ENCODE measurements at places on chromosomes 3 and 15.

GRCh38 chr3:81872566-81872965 lies 111.1 kb upstream of the GBE1 start:
- no peak for DNase-seq

- no peak for DNase-seq
These were observed 46.8 kb downstream of the CMTM6 start for GRCh38 chr3:32455609-32456428.

- no peak for DNase-seq
These were observed 74.1 kb upstream of the RAP2B start for GRCh38 chr3:153087595-153088566.

GRCh38 chr3:121659586-121659985 lies 1.1 kb downstream of the HCLS1 start:
- no peak for DNase-seq

DNA sequence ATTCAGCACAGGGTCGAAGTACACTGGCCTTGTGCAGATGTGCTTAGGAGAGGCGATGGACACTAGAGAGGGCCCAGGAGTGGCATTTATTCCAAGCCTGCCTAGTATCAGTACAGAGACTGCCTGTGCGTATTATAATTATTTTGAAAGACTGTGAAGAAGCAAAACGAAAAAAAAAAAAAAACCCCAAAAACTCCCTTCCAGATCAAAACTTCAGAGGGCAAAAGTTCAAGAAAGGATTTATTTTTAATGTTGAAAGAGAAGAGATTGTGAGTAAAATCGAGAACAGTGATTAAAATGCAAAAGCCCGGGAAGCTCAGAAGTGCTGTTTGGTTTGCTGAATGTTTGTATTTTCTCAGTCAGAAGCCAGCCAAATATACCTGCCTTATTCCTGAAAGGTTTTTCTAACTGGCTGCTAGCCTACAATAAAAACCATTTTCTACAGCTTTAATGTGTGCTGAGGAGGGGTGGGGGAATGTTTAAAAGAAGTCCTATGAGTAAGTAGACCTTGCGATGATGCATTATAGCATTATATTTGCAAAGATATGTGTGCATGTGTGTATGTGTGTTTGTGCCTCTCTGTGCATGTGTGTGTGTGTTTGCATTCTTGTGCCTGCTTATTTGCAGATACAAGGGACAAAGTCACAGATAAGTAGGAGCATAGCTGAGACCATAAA lies 19.3 kb upstream of the LZTFL1 start:
- DNase-seq = no peak

- DNase-seq = no peak
These were observed 147.5 kb downstream of the LRTM1 start for GRCh38 chr3:54780336-54780735.

DNA sequence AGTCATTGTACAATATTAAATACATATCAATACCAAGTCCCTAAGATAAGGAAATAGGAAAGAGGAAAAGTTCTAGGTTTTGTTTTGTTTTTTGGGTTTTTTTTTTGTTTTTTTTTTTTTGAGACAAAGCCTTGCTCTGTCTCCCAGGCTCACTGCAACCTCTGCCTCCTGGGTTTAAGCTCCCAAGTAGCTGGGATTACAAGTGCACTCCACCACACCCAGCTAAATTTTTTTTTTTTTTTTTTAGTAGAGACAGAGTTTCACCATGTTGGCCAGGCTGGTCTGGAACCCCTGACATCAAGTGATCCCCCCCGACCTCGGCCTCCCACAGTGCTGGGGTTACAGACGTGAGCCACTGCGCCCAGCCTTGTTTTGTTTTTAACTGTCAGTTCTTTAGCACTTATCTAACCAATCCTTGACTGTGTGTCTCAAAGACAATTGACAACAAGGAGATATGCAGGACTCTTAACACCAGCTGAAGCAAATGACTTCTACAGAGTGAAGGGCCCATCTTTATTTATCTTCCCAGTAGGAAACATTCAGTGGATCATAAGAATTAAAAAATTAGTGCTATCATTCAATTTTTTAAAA lies 100.0 kb upstream of the RAP2B start:
- DNase-seq = no peak

GRCh38 chr3:186359078-186359477 lies 3.0 kb downstream of the DGKG start:
- DNase-seq = no peak

- no peak for DNase-seq
These were observed 1777.1 kb downstream of the OTOL1 start for GRCh38 chr3:163273694-163274093.

DNA sequence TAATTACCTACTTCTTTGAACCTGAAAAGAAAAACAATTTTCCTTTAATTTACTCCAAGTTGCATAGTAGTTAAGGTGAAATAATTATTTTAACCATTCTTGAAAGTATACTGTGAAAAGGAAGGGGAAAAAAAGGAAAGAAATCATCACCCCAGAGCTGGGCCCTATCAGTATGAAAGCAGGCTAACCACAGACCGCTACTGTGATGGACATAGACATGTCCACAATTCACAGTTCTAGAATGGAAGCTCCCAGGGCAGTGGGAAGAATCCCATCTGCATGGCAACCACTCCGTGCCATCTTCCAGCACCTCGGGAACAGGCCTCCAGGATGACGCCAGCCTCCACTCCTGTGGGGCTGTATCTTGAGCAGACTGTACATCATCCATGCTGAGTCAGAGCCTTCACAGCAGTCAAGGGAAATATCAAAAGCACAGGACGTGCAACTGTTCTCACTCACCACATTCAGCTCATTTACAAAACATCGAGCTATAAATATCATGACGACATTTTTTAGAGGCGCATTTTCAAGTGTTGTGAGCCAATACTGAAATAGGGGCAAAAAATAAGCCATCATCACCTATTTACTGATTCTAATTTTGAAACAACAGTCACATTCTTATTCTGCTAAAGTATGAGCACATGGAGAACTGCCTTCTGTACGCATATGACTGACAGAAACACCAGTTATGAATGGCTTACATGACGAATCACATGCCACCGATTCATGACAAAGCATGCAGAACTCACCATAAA lies 119.7 kb downstream of the SNRK start:
- DNase-seq = no peak

GRCh38 chr3:13540297-13540995 lies 8.5 kb upstream of the FBLN2 start:
- DNase-seq = no peak

GRCh38 chr3:126733061-126733430 lies 29.0 kb downstream of the CHCHD6 start:
- no peak for DNase-seq

- DNase-seq = no peak
These were observed 259.0 kb downstream of the MECOM start for GRCh38 chr3:169404520-169404890.

DNA sequence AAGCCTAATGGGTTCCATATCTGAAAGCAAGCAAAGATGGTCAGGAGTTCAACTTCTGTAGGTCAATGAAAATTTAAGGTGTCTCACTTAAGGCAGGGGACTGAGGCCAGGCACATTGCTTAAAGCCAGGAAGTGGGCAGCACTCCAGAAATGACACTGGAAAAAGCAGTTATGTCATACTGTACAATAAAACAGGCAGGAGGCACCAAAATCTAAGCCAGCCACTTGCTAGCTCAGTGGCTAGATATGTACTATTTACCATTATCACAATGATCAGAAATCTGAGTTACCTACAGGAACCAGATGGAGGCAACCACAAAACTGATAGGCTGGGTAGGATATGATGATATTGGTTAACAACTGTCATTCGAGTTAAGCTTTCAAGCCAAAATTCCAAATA lies 57.3 kb downstream of the FRMD5 start:
- DNase-seq = no peak

- DNase-seq = no peak
These were observed 42.9 kb upstream of the APH1B start for GRCh38 chr15:63234451-63234870.

DNA sequence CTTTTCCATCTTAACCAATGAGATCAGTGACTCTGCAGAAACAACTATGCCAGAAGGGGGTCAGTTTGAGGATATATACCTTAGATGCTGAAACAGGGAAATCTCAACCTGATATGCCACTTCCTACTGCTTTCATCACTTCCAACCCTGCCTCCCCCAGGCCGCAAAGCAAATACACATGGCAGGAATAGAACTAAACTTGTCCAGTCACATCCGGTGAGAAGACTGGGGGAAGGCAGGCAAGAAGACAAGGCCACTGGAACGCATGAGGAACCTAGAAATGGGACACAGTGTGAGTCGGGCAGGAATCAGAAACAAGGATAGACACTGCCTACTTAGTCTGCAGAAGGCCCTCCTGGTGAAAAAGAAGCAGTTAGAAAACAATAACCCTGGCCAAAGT lies 90.6 kb downstream of the MYO5A start:
- DNase-seq = no peak

DNA sequence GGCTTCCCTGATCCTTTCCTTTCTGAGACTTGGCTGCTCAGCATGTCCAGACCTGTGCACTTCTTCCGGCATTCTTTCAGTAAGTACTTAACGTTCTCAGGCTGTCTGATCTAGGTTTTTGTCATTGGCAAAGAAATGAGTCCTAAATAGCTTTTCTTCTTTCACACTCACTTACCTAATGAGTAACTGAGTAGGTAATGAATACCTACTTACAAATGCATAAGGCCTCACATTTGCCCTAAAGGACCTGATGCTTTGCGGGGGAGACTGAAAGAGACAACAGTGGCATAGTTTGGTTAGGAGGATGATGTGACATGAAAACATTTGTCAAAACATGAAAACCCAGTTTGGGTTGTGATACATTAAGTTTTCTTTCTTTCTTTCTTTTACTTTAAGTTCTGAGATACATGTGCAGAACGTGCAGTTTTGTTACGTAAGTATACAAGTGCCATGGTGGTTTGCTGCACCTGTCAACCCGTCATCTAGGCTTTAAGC lies 516.7 kb upstream of the CFAP20DC start:
- DNase-seq = no peak

- DNase-seq = no peak
These were observed 3.5 kb upstream of the VIPR1 start for GRCh38 chr3:42498791-42499477.

- DNase-seq = no peak
These were observed 3.7 kb downstream of the MELTF start for GRCh38 chr3:197025736-197026480.

GRCh38 chr3:151330379-151330778 lies 1.0 kb upstream of the P2RY13 start:
- DNase-seq = no peak

DNA sequence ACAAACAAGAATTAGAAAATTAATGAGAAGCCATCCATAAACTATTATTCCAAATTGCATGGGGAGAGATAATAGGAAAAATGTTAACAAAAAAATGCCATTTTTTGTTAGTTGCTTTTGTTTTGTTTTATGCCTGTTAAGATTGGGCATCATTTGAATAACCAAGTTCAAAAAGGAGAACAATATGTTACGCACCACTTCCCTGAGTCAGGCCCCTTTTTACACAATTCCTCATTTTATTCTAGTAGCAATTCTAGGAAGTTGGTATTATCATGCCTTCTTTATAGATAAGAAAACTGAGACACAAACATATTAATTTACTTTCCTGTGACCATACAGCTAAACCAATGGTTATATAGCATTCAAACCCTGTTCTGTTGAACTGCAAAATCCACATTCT lies 736.9 kb upstream of the CCDC54 start:
- DNase-seq = no peak

DNA sequence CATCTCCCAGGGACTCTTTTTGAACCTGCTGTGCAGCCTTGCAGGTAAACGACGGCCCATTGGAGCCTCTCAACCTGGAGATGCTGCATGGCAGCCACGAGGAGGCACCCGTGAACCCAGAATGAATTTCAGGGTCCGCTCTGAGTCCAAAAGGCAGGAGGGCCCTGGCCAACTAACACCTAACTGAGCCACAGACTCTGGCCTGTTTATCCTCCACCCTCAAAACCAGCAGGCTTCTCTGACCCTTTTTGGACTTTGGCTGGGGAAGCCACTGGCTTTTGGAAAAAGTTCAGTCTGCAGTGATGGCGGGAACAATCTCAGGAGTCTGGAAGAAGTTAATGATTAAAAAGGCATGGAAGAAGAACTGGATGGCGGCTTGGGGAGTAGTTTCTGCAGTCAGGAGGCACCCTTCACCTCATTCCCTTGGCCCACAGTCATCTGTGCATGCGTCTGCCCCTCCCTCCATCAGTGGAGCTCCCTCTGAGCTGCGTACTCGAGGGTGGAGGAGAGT lies 4.1 kb downstream of the PXYLP1 start:
- DNase-seq = no peak

- no peak for DNase-seq
These were observed 144.8 kb downstream of the ARPP21 start for GRCh38 chr3:35784169-35784568.

DNA sequence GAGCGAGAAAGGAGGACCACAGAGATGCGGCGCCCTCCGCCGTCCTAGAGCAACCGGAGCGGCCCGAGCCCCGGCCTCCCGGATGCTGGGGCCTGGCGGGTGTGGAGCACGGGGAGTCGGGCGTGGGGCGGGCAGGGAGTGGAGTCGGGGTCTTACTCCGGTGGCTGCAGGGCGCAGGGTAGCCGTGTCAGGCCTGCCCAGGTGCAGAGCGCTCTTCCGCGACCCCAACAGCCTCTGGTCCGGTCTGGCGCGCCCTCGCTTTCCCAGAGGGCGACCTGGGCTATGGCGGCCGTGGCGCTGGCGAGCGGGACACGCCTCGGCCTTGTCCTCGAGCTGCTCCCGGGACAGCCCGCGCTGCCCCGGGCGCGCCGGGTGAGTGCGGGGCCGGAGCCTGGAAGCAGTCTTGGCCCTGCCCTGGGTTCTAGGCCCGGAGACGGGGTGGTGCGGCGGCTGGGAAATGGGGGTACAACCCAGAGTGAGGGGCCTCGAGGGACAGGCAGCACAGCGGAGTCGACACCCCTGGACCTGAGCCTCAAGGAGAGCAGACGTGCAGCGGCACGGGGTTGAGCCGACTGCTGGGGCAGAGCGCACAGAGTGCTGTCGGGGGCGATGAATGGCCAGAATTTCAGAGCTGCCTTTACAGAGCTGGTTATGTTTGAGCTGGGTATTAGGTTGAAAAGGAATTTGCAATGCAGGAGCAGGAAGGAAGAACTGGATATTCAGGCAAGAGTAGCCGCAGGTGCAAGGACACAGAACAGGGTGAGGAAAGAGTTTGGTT lies at the start of gene ZNF662:
Gene ZNF662 (plus strand): TSS at position 73 of the 778 bp plus-strand sequence. CDS start 1,973 bp downstream, outside the sequence.
- peak; percentile 30 for DNase-seq
